ENCODE measurements at places on chromosomes 4 and X.

- H3K36me3 ChIP-seq = no peaks in the 10 kb centered on the region
- no peak overlapping the region for H3K4me3 ChIP-seq
- no peak overlapping the region for H3K27ac ChIP-seq
Measured at GRCh38 chrX:110646386-110646785, 149.2 kb downstream of the CHRDL1 start.

GRCh38 chrX:108671526-108671925 is 64.8 kb downstream of the IRS4 start:
- no peaks in the 10 kb centered on the region for H3K4me1 ChIP-seq
- no peaks in the 10 kb centered on the region for H3K27me3 ChIP-seq
- H3K36me3 ChIP-seq = peaks cover 2% of the 10 kb centered on the region
- no peak overlapping the region for H3K4me3 ChIP-seq

DNA sequence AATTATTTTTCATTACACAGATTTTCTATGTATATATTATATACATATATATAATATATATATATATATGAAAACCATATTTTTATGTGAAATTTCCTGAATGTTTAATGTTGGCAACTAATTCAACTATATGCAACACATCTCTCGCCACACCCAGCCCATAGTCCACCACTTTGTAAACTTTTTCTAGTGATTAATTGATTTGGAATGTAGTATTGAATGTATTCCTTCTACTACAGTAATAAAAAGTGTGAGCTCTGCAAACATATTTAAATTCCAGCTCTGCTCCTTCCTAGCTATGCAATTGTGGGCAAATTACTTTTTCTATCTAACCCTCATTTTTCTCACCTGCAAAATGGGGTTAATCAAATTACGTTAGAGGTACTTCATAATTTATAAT is 187.8 kb downstream of the TEX11 start:
- no peaks in the 10 kb centered on the region for H3K36me3 ChIP-seq
- no peak overlapping the region for H3K27ac ChIP-seq
- H3K4me1 ChIP-seq = no peaks in the 10 kb centered on the region
- no peaks in the 10 kb centered on the region for H3K27me3 ChIP-seq
- DNase-seq = no peak

GRCh38 chrX:140500441-140500840 is 4.4 kb downstream of the SOX3 start:
- no peak overlapping the region for H3K4me3 ChIP-seq
- H3K27ac ChIP-seq = no peak overlapping the region
- no peaks in the 10 kb centered on the region for H3K36me3 ChIP-seq

All from trophoblast cell (in vitro differentiated cells and primary cell).